ENCODE measurements at places on chromosomes 3 and 15.

GRCh38 chr3:50322386-50323091 is at the start of gene HYAL2:
HYAL2 (minus strand) TSS chr3:50322745; CDS start chr3:50320489, 2,256 bp downstream.
- DNase-seq, result no peak

DNA sequence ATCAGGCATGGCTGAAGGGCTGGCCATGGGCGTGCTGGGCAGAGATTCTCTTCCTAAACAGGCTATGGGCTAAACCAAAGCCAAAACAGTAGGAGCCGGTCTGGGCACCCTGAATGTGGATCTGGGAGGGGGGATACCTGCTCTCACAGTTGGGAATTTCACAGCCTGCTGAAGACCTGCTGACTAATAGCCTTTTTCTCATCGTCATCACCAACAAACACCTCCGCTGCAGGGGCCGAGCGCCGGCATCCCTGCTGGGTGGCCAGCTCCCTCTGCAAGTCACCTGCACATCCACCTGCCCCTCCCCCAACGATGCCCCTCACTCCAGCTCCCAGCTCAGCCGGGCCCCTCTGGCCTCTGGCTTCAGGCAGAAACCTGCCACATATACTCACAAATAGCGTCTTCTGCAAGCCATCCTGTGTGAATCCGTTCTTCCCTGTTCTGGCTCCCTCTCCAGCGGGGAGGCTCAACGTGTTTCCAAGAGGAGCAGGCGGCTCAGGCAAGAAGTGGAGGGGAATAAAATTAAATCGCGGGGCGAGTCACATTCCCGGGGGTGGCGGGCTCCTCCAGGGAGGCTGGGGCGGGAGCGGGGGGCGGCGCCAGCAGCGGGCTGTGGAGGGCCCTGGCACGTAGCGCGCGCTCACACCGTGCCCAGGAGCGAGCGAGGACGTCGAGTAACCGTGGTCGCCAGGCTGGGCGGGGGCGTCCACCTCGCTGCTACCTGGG is 466 bp downstream of the IQSEC1 start:
- no peak for DNase-seq

DNA sequence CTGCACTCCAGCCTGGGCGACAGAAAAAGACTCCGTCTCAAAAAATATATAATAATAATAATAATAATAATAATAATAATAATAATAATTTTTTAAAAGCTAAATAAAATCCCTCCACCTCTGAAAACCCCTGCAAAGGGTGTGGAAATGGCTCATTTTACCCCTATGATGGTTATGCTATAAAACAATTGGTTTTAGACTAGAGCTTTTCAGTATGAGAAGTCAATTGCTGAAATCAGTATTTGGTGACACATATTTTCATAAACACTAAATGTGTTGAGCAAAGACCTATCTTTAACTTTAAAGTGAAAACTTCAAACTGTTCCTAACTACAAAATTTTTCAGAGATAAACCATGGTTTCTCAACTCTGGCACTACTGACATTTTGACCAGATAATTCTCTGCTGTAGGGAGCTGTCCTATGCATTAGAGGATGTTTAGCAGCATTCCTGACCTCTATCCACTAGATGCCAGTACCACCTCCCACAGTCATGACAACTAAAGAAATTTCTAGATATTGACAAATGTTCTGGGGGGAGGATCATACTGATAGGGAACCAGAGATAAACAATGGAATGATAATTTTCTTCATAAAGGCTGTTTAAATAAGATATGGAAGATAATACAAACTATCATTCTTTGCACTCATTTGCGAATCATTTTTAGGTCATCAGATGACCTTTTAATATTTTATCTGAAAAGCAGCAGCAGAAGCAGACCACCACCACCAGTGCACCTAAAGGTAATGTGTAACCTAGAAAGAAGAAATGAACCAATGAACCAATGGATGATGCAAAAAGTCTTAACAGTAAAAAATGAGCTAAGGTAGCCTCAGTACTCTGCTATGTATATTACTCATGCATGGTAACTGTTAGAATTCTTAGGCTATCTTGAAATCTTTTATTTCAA is 13.8 kb downstream of the PTPN9 start:
- no peak for DNase-seq

GRCh38 chr3:9866639-9867038 is 13.4 kb downstream of the CIDEC start:
- DNase-seq, result no peak

GRCh38 chr3:133238015-133238414 is 161.8 kb upstream of the BFSP2 start:
- no peak for DNase-seq

DNA sequence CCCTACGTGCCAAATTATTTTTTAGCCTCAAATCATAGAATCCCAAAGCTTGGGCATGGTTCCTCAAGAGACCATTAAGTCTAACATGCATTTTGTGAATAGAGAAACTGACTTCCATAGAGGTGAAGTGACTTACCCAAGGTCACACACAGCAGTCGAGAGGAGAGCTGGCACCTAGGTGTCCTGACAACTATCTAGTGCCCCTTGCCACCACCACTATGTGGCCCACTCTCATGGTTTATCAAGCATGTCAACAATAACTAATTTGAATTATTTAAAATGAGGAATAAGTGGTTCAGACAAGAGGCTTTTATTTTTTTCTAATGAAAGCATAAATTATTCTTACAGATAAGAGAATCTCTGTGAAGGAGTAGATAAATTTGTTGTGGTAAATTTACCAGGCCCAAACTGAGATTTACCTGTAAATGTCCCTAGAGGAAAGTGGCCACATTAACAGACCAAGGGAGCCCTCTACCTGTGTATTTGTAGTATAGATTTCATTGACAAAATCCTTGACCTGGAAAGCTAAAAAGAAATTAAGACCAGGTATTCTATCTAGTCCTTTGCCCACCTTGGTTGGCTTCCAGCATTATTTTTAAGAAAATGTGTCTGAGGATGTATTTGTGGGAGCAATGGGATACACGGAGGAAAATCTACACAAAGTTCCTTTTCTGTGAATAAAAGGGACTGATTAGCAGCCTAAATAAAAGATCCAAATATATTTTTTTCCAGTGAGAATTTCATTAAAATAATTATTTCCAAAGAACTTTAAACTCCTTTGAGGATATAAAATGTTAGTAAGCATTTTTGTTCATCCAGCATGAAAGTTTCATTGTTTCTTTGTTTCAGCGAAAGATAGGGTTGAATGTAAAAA is 49.1 kb downstream of the IQCH start:
- DNase-seq, result no peak

DNA sequence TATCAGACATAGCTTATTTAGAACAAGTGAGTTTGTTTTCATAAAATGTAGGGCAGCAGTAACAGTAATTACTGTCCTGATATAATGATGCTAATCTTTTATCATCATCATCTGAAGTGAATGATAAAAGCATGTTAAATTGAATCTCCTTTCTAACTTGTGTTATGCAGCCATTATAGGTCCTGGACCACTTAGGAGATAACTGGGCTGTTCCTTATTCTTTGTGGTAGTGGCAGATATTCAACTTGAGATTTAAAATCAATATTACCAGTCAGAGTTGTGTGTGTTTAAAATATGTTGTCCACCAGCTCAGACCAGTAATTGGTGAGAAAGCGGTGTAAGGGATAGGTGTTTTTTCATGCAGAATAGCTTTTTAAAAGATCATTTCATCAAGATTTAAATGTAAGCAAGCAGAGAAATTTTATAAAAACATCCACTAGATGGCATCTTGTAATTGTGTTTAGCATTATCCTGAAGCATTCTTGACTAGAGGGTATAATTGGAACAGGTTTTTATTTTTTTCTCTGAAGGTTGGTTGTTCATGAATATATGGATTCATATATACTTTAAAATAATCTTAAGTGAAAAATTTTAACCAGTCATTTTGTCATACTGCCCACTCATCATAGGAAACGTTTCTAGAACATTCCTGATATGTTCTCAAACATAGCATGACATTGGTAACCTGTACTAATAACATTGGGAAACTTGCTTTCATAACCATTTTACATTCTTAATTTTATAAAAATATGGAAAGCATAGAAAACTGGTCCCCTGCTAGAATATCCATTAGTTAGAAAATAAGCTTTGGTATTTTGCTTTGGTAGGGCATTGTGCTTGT is 153.9 kb downstream of the BBX start:
- no peak for DNase-seq

GRCh38 chr3:69462826-69463100 is 76.9 kb upstream of the FRMD4B start:
- DNase-seq, result no peak

- no peak for DNase-seq
These were observed 238.8 kb downstream of the PDCD6IP start for GRCh38 chr3:34037260-34037659.

- no peak for DNase-seq
These were observed 316.7 kb downstream of the CLSTN2 start for GRCh38 chr3:140251678-140252077.

GRCh38 chr15:96230526-96231181 is 99.8 kb upstream of the NR2F2 start:
- no peak for DNase-seq

DNA sequence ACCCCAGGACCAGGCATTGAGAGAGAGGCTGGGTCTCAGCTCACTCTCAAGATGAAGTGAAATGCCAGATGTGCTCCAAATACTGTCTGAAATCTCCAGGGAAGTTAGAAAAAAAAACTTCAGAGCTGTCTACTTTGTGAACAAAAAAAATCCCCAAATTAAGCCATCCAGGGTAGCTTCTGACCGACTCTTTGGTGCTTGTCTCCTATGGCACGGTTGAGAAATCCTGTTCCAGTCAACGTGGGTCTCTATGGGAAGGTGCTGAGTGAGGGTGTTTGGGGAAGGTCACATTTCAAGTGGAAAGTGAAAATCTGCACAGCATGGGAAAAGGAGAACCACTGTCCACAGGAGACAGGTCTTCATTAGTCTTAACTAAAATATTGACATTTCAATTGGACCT is 322.5 kb upstream of the CFAP20DC start:
- DNase-seq, result no peak

- DNase-seq, result no peak
These were observed 226.1 kb downstream of the TLE3 start for GRCh38 chr15:69871511-69872134.
